CD4-positive, alpha-beta T cell treated with Interleukin-15 for 4 hours (primary cell): ENCODE measurements at places on chromosomes 2 and 18.
A peak's percentile ranks its signal among the peaks of the same experiment; 100 is the strongest.

DNA sequence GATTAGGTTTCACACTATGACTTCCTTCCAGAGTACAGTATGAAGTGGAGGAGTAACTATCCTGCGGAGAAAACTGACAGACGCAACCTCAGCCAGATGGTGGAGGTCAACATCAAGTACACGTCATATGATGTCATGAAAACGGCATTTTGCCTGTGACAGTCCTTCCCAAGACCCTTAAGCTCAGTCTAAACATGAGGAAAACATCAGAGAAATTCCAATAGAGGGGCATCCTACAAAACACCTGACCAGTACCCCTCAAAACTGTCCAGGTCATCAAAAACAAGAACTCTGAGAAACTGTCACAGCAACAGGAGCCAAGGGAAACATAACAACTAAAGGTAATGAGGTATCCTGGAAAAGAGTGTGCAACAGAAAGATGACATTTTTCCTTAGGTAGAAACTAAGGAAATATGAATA lies 1.7 kb downstream of the RNU4ATAC start:
- no peak for DNase-seq

- DNase-seq, result no peak
Observed at GRCh38 chr2:142869461-142870106, 7.9 kb upstream of the KYNU start.

DNA sequence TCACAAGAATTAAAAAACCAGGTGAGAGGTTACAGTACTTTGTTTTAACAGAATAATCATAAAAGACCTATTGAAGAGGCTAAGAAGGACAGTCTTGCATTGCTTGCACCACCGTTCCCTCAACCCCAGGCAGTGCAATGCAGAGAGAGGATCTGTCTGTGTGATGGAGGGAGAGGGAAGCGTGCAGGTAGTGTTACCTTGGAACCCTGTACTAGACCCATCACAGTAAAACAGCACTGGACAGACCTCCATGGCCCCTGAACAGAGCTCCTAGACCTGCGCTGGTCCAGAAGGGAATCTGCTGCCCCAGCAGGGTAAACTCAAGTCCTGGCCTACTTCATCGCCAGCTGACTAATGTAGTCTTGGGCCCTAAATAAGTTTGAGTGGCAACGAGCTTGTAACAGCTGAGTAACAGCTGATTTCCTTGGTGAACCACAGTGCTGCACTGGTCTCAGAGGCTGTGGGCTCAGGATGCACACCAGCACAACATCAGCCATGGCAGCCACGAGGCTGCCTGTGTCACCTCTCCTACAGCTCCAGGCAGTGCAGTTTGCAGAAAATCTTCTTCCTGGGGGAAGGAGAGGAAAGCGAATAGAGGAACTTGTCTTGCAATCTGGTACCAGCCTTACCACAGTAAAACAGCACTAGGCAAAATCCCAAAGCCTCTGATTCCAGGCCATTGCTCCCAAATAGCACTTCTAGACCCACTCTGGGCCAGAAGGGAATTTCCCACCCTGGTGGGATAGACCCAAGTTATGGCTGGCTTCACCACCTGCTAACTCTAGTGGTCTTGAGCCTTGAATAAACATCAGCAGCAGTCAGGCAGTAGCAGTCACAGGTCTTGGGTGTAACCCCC lies 417.2 kb downstream of the CDH7 start:
- DNase-seq, result no peak

GRCh38 chr2:169653636-169654035 lies 40.6 kb downstream of the CFAP210 start:
- DNase-seq, result no peak

- DNase-seq, result no peak
Observed at GRCh38 chr2:240165034-240165433, 24.6 kb upstream of the OTOS start.

- DNase-seq, result no peak
Observed at GRCh38 chr2:58405341-58405740, 164.2 kb upstream of the FANCL start.

GRCh38 chr2:134161170-134161547 lies 92.7 kb upstream of the MGAT5 start:
- DNase-seq, result no peak

DNA sequence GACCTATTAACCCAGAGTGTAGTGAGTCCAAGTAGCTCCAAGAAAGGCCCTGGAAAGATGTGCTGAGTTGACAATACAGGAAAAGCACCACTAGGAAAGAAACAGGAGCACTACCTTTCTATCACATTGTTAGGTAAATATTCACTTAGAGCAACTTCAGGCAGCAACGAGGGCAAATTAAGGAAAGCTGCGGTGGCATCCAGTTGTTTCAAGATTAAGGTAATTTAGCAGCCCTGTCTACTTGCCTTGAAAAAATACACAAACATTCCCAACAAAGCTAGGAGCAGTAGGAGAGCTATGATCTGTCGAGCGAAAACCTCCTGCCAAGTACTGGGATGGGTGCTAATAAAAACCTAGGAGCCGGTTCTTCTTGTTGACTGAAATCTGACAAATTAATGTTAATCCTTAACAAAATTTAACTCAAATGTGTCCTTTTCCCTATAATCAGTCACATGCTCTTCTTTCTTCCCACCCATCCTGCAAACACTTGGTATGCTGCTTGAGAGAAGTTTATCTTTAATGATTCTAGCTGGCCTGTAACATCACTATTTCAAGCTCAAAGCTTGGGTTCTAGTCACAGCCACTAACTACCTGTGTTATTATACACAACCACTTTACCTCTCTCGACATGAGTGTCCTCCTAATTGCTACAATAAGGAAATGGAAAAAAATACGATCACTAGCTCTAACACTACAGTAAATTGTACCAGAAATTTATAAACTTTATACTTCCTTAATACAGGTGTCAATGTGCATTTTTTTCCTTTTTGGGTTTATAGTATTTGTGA lies 2.0 kb downstream of the ACAA2 start:
- no peak for DNase-seq

DNA sequence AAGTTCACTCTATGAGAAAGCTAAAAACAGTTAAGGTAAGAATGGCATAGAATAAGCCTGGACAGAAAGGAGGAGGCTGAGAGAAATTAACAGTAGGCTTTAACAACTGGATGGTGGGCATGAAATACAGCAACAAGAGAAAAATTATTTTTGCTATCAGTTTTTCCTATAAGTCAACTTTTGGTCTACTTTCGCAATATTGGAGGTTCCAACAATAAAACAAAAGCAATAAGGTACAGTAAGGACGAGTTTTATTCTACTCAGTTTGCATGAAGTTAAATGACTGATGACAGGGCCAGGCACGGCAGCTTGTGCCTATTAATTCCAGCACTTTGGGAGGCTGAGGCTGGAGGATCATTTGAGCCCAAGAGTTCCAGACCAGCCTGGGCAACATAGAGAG lies 17.3 kb downstream of the RAB1A start:
- no peak for DNase-seq

- peak; percentile 39 for DNase-seq
Observed at GRCh38 chr2:197113275-197113711, 186.8 kb upstream of the PGAP1 start.

DNA sequence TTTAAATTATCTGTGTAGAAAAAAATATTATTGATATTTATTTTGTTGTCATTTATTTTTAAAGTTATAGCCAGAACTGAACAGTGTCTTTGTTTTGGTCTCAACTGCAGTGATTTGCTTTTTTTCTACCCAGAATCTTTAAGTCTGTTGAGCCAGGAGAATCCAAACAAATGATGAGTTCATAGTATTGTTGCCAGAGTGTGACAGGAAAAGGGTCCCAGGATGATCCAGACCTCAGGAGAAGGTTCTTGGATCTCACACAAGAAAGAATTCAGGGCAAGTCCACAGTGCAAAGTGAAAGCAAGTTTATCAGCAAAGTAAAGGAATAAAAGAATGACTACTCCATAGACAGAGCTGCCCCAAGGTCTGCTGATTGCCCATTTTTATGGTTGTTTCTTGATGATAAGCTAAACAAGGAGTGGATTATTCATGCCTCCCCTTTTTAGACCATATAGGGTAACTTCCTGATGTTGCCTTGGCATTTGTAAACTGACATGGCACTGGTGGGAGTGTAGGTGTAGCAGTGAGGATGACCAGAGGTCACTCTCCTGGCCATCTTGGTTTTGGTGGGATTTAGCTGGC lies 127.1 kb downstream of the AGPS start:
- no peak for DNase-seq

- DNase-seq, result no peak
Observed at GRCh38 chr2:20839052-20839451, 16.2 kb upstream of the LDAH start.

- no peak for DNase-seq
Observed at GRCh38 chr2:64318476-64318748, 135.6 kb upstream of the LGALSL start.

DNA sequence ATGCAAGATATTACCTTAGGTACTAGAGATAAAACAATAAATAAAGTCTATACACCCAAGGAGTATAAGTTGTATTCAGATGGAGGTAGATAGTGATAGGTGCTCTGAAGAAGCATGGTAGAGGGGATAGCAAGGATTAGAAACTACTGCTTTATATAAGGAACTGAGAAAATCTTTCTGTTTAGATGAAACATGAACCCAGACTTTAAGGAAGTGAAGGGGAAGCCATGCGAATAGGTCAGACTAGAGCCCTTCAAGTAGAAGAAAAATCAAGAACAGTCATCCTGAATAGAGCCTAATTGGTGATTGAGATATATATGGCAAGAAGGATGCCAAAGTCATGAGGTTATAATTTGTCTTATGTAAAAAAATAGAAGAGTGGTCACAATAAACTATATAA lies 900.1 kb downstream of the MBD2 start:
- no peak for DNase-seq

- no peak for DNase-seq
Observed at GRCh38 chr2:154507186-154507585, 191.3 kb upstream of the KCNJ3 start.

DNA sequence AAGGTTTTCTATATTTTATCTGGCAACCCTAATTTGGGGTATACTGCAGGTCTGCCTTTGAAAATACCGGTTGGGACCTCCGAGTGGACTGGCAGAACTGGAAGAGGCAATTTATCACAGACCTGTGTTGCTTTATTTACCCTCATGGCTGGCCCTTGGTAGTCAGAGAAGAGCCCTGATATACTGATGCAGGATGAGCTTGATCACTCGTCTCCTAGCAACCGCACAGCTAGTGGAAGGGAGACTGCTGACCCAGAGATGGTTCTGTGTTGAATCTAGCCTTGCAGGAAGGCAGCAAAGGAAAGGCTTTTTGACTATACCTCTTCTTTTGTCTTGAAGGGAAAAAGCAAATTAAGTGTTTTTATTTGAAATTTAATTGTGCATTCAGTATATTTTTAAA lies 154.7 kb downstream of the EML6 start:
- DNase-seq, result no peak

DNA sequence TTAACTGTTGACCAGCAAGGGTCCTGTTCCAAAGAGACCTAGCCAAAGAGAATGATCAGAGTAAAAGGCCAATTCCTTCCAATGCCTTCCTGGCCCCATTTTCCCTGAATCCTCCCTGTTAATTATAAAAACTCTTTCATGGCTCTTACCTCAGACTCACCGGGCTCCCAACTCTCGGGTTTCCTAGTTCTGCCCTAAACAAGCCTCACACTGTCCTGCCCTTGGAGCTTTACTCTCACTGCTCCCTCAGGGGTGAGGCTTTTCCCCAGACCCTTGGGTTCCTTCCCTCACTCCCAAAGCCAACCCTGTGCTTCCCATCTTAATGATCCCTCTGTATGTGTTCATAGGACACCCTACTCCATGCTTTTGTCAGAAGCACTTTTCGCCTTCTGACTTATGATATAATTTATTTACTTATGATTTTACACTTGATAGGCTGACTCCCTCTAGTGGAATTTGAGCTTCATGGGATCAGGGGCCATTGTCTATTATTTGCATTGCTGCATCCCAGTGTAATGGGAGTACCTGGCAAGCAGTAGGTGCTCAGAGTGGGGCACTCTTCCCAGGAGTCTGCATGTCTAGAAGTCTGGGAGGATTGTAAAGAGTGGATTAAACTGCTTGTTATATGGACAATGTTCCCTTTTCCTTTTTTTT lies 29.9 kb upstream of the ZNG1B start:
- no peak for DNase-seq

GRCh38 chr2:38485734-38486133 lies 108.7 kb upstream of the ATL2 start:
- no peak for DNase-seq

- DNase-seq, result no peak
Observed at GRCh38 chr18:2417861-2418610, 153.3 kb downstream of the METTL4 start.

GRCh38 chr2:43898134-43898837 lies 59.5 kb downstream of the ABCG8 start:
- no peak for DNase-seq

- no peak for DNase-seq
Observed at GRCh38 chr2:222433332-222434173, 9.2 kb downstream of the SGPP2 start.

- no peak for DNase-seq
Observed at GRCh38 chr18:78136986-78137385, 842.6 kb upstream of the SALL3 start.

- no peak for DNase-seq
Observed at GRCh38 chr2:47088371-47089082, 66.6 kb downstream of the STPG4 start.

DNA sequence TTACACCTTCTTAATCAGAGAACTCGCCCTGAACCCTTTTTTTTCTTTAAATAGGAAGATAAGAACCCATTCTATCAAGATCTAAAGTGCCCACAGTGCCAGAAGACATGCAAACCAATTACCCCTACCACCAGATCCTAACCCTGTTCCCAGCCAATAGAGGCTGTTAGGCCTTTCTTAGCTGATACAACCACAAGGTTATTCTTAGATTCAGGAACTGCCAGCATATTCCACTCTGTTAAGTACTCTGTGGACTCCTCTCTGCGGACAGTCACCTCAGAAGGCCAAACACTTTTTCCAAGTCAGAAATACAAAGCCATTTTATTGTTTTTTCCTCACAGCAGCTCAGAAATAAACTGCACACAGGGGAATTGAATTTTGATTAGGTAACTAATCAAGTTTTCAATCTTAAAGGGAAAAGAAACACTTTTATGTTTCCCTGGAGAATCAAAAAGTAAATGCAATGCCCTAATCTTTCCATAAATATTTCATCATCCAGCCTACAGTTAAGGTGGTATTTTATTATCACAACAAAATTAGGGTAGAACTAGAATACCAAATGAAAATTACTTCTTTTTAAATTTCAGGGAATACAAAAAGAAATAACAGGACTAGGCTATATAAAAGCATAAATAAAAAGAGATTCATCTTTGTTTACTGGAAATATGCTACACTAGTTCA lies 111.4 kb downstream of the NBAS start:
- no peak for DNase-seq

GRCh38 chr2:120658042-120658769 lies 77.5 kb upstream of the GLI2 start:
- DNase-seq, result no peak
